ENCODE measurements at places on chromosomes 7 and 10.

DNA sequence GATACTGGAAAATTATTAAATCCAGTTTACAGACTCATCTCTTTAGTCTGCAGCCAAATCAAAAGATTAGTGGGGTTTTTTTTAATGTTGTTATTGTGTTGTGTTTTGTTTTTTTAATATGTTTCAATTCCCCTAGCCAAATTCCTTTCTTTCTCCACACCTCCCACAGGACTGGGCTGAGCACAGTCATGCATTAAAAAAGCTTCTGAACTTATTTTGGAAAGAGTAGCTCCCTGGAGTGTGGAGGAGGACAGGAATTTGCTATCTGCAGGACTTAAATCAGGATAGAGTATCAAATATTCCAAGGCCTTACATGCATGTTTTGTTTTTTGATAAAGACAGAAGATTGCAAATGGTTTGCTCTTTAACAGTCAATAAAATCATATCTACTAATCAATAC, 90.7 kb downstream of the GNAI1 start:
- no peak for DNase-seq

DNA sequence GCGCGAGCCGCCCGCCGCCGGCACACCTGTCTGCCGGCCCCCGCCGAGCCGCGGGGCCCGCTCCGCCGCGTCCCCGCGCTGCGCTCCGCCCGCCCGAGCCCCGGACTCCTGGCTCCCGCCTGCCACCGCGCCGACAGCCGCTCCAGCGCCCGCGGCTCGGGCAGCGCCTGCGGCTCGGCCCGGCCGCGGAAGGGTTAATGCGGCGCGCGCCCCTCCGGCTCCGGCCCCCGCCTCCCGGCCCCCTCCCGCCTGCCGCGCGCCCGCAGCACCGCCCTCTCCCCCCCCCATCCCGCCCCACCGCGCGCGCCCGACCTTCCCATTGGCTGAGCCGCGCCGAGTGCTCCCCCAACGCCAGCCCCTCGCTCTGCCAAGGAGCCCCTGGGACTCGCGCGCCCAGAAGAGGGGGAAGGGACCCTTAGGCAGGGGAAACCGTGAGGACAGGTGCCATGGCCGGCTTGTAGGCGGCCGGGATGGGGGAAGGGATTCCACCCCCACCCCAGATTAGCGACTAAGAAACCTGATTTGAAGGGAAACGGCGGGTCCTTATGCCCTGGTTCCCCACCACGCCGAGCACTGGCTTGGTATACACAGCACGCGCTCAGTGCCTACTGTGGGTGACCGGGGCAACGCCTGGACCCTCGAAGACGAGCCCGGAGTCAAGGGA, at the start of gene KCNH2:
Gene KCNH2 (minus strand): TSS at position 196 of the 664 bp plus-strand sequence. CDS start 408 bp downstream, outside the sequence.
- DNase-seq: no peak

DNA sequence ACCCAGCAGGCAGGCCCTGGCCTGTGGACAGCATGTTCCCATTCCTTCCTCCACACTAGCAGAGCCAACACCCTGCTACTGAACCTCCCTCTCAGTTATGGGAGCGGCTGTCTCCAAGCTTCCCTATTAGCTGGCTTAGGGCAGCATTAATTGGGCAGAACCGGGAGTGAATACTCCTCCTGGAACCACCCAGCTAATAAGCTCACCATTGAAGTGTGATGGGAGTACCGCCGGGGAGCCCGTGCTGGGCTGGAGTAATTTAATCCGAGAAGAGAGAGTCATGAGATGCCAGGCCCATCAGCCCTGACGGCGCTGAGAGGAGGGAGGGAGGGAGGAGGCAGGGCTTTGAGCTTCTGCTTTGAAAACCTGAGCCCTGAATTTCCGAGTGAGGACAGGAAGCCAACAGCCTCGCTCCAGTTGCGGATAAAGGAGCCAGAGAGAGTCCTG, 31.8 kb upstream of the ELFN1 start:
- DNase-seq: no peak

- DNase-seq: no peak
Observed at GRCh38 chr7:128458956-128459355, 3.3 kb downstream of the HILPDA start.

DNA sequence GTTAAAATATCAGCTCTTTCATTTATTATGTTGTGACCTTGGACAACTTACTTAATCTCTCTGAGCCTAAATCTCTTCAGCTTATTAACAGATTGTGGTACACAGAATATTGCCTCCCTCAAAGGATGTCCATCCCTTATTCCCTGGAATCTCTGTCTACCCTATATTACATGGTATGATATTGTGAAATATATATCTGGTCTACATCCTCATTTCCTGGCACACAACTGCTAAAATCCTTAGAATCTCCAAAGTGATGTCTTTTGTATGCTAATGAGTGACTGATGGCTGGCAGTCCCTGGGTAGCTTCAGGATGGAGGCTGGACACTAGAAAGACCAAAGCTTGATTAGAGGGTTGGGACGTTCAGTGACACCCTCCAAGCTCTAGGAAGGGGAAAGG, 25.8 kb downstream of the ZNF438 start:
- no peak for DNase-seq

DNA sequence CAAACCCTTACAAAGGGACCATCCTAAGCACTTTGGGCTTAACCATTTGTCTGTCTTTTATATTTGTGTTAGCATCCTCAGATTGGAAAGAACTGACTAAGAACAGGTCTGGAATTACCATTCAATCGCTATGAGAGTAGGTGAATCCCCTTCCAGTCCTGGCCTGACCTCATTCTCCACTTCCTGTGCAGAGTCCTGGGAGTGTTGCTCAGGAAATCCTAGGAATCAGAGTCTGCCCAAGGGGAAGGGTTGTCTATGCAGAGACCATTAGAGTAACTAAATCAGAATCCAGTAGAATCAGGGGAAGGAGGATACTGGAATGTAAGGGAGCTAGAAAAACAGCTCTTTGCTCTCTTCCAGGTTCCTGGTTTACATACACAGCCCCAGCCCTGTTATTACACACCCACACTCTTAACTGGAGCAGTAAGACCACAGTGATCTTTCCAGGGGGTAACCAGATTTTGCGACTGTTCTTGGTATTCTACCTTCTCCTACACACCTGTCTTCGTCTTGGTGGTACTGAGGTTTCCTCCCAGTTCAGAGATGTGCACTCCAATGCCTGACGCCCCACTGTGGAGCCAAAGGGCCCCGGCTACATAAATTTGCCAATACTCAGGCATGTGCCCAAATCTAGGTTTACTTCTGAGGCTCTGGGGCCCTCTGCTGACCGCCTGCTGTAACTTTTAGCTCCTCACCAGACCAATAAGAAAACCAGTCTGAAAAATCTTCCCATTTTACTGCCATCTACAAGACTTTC, 103.7 kb downstream of the RNF216 start:
- DNase-seq: peak; percentile 82

- no peak for DNase-seq
Observed at GRCh38 chr7:6407434-6407833, 40.3 kb downstream of the DAGLB start.

DNA sequence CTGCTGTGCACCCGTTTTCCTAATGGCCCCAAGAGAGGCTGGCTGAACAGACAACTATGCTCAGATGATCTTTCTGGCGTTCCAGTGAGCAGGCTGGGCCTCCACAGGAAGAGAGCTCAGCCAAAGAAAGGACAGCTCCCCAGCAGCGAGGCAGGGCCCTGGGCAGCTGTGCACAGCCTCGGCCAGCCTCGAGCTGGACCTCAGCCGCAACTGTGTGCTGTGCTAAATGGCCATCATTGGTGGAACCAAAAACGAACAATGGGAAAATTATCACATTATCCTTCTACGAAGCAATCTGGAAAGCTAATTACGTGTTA, 97.5 kb downstream of the CTBP2 start:
- no peak for DNase-seq

DNA sequence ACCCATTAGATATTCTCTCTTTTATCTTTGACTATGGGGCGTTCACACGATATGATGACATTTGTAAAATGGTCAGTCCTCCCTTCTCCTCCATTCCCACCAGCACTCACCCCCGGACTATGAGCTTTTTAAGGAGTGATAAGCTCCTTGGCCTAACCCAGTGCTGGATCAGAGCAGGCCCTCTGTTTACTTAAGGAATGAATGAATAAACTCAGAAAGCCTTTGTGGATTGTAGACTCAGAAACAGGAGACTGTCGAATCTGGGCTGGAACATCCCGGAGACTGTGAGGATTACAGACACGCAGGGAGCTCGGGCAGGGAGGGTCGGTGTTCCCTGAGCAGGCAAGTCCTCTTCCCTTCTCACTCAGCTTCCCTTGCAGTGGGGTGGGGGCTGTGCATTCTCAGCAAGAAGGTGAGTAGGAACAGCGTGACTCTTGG, 6.8 kb upstream of the ZCCHC24 start:
- DNase-seq: no peak

DNA sequence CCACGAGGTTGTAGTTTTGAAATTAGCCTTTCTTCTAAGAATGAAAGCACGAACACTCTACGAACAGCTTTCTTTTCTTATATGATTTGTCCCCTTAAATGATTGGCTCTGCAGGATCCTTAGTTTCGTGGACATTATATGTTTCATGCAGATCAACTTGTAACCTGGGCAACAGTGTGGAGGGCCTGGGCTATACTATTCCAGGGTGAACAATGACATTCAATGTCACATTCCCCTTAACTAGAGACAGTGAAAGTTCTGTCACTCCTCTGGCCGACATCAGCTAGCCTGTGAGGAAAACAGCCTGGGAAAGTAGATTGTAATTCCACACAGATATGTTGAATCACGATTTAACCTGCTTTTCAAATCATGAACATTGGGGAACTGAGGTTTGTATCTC, 23.4 kb downstream of the TAS2R16 start:
- no peak for DNase-seq

GRCh38 chr10:35092851-35093250, 2.7 kb upstream of the CUL2 start:
- peak; percentile 70 for DNase-seq

DNA sequence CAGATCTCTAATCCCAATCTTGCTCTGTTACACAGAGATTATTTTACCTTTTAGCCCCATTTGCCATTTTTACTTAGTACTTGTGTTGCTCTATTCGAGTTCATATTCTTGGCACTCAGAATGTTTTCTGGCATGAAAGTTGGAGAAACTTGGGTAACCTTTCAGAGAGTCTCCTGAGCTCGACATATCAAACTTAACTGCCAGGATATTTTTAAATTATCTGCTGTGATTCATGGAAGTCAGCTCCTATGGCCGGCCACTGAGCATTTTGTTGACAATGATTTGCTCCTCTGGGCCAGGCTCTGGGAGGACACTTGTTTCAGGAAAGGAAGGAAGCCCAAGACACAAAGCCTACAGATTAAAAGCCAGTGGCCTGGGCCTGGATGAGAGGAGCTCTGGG, 396.7 kb downstream of the TNS3 start:
- no peak for DNase-seq

DNA sequence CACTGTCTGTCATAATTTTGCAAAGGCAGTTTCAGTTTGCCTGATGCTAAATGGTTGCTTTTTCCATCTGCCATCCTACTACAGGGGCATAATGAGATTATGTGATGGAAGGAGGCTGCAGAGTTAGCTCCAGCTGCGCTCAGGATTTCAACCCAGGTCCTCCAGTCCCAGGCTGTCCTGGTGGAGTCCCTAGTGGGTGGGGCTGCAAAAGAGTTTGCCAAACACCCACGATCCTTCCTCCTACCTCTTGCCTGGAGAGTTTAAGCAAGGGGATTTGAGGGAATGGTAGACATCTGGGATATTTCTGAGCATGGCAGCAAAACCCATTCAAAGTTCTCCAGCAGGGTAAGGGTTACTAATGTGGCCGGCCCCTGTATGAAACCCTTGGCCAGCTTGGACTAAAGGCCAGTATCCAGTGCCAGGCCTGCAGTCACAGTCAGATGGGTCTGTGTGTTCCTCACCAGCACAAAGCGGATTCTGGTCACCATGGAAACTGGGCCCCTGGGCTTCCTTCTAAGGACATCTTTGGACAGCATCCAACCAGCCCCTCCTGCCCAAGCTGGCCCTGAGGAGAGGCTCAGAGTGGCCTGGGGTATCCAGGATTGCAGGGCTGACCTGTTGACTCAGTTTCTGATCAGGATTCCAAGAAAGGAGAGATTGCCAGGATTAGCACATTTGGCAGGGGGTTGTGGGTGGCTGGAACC, 42.7 kb upstream of the CHST3 start:
- DNase-seq: no peak

DNA sequence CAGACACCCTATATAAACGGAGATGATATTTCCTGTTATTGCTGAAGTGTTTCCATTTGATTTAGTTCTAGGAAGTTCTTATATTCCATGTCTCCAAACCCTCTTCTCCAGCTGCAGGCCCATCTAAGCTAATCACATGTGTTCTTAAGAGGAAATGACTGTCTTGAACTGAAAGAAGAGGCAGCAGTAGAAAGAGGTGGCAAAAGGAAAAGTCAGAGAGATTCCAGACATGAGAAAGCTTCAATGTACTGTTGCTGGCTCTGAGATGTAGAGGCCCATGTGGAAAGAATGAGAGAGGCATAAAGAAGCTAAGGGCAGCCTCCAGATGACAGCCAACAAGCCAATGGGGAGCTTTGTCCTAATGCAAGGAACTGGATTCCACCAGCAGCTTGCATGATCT, 287.2 kb downstream of the GFRA1 start:
- no peak for DNase-seq

DNA sequence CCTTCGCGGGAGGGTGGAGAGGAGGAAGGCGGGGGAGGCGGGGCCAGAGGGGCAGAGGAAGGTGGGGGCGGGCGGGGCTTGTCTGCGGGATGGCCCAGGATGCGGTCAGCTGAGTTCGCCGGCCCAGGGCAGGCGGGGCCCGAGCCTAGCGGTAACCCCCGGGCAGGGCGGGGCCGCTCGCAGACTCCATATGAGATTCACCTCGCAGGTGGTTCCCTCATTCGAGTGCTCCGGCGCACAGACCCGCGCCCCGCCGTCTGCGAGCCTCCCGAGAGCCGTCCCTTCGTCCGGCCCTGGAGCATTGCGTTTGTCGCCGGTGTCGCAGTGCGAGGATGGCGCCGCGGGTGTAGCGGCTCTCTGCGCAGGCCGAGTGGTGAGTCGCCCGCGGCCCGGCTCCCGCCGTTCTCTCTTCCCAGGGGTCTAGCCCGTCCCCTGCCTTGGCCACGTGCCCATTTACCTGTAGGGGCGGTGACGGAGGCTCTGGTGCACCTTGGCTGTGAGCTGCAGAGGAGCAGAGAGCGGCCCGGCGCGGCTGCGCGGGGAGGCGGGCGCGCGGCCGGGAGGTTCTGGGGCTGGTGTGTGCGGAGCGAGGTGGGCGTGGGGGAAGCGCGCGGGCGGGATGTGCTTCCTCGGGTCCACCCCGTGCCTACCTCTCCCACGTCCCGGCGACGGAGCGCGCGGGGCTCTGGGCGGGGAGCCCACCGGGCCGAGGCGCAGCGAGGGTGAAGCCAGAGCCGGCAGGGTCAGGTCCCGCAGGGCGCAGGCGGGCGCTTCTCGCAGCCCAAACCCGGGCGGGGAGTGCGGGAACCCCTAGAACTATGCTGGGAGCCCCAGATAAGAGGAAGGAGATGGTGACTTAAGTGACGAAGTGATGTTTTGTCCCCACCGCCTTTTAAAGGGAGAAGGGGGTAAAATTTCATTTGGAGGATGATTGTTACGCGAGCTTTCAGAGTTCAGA, at the start of gene UPP1:
Gene UPP1 (plus strand): TSS at position 220 of the 958 bp plus-strand sequence. CDS start 5,519 bp downstream, outside the sequence.
- peak; percentile 96 for DNase-seq

DNA sequence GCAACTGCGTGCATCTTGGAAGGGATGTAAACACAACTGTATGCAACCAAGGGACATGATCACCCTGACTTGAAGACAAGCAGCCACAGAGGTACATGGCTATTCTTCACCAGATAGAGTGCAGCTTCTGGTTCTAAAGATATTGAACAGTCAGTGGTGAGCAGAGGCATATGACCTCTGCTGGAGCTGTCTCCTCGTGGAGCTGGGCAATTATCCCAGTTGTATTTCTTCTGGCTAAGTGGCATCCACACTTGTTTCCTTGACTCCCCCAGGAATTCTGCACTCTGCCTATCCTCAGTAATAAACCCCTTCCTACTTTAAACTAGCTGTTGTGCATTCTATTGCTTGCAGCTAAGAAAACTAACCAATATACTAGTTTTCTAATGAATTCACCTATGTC, 216.8 kb downstream of the THSD7A start:
- DNase-seq: no peak

Measured in suppressor macrophage (primary cell).